ENCODE measurements at places on chromosomes 13 and 19.

- DNase-seq: no peak
These were observed 199.6 kb downstream of the KLF5 start for GRCh38 chr13:73258406-73258805.

DNA sequence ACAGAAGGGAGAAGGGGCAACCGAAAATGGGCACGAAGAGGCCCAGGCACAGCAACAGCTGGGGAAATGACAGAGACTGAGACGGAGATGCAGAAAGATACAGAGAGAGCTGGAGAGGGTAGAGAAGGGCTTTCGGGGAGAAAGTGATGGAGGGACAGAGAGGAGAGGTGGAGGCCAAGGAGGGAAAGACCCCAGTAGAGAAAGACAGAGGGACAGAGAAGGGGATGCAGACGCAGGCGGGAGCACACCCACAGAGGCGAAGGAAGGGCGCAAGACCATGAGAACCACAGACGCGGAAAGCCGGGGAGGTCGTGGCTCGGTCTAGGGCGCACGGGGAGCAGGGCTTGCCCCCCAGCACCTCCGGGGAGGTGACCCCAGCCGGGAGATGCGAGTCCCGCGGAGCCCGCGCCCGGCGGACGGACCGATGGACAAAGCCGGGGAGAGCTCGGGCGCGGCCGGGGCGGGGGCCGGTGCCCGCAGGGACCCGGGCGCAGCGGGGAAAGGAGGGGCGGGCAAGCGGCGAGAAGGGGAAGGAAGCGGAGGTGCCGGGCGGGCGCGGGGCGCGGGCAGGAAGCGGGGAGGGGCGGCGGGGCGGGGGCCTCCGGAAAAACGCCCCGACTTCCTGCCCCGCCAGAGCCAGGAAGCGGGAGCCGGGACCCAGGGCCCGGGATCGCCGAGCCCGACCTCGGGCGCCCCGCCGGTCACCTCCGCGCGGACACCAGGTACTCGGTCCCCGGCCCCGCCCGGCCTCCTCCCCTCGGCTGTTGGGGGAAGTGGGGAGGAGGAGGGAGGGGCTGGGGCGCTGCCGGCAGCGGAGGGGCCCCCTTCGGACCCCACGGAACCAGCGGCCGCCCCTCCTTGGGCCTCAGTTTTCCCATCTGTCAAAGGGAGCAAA, at the start of gene ARHGEF1:
Gene ARHGEF1 (plus strand): TSS at position 617 of the 895 bp plus-strand sequence. CDS start 4,899 bp downstream, outside the sequence.
- DNase-seq: no peak

- DNase-seq: peak; percentile 64
These were observed at the start of gene CELF5 for GRCh38 chr19:3224346-3225168. TSS of gene CELF5 (plus strand) at chr19:3224661. CDS start at chr19:3224740, 79 bp downstream.

- no peak for DNase-seq
These were observed 81.0 kb downstream of the NUFIP1 start for GRCh38 chr13:44908266-44908665.

- peak; percentile 85 for DNase-seq
These were observed 30.1 kb downstream of the PIP5K1C start for GRCh38 chr19:3669947-3670795.

DNA sequence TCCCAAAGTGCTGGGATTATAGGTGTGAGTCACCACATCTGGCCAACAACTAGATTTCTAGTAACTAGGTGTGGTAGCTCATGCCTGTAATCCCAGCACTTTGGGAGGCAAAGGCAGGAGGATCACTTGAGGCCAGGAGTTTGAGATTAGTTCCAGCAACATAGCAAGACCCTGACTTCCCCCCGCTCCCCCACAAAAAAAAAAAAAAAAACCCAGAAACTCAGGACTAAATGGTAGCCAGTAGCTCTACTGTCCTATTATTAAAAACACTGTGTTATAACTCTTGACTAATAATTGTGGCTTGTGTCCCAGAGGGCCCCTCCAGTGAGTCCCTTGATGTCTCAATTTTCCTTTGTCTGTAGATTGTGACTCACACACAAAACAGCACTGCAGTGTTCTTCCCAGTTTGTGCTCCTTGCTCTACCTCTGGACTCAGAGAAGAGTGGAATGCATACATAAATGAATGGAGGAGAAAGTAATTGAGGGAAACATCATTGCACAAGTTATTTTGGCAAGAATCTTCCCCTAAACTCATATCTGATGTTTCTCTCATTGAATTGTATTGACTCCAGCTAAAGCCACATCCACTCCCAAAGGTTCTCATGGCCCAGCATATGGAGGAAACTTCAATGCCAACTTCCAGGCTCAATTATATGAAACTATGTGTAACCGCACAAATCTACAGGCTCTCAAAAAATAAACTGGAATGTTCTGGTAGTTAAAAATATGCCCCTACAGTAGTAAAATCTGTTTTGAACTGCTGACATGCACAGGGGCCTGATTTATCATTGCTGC, 8.8 kb downstream of the TPT1 start:
- peak; percentile 83 for DNase-seq

- DNase-seq: no peak
These were observed 79.5 kb upstream of the ZNF835 start for GRCh38 chr19:56751078-56751489.

DNA sequence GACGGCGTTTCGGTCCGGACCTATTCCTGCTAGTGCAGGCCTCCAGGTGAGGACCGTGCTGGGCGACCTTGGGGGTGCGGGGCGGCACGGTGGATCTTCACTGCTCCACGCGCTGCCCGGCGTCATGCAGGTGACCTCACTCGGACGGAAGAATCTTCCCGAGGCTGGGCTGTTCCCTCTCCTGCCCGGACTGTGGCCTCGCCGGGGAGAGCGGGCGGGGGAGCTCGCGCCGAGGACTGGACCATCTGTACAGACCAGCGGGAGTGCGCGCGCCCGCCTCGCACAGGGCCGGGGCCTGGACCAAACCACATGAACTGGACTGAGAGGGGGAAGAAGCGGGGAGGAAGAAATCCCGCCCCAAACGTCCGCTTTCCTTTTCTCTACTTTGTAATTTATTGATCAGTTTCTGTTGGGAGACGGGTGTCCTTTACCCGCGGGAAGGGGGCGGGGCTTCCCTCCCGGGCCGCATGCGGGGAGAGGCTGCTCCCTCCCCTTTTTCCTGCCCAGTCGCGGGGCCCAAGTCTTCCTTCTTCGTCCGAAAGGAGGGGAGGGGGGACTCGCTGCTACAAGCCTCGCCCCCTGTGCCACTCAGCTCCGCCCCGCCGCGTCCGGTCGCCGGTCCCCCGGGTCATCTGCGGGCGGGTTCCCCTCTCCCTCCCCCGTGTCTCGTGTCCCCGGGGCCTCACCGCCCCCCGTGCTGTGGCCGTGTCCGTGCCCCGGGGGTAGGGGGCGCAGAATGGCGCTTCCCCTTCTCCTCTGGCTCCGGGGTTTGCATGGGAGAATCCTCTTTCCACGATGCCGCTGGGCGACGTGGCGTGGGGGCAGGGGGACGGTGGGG, 4.9 kb downstream of the HRC start:
- peak; percentile 94 for DNase-seq

GRCh38 chr13:36746051-36746450, 72.2 kb downstream of the SERTM1 start:
- no peak for DNase-seq

DNA sequence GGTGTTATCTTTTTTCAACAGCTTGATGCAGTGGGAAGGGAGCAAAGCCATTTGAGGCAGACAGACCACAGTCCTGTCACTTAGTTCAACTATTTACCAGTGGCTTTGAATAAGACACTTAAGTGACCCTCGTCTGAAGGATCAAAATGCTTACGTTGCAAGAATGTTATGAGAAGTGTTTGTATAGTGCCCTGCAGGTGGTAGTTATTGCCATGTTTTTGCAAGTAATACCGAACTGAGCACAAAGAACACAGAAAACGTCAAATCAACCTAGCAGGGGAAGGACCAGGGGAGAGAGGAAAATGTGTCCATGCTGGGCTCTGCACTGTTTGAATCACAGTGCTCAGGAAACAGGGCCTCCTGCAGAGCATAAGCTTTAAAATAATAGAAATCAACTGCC, 2.8 kb downstream of the SOHLH2 start:
- DNase-seq: no peak

DNA sequence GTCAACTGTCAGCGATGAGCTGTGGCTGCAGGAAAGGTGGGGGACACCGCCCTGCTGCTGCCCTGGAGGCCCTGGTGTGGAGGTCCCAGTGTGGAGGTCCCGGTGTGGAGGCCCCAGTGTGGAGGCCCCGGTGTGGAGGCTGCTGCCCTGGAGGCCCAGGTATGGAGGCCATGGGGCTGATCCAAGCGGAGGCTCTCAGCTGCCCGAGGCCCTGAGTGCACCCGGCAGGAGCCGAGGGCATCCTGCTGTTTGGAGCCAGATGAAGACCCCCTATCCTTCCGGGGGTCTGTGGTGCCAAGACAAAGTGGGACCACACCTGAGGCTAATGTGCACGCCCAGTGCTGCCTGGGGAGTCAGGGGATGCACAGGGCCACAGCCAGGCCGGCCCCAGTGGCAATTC, 210.4 kb upstream of the SOX1 start:
- peak; percentile 43 for DNase-seq

GRCh38 chr19:49408816-49409440, 14.3 kb downstream of the PTH2 start:
- DNase-seq: no peak

- DNase-seq: no peak
These were observed 3.1 kb upstream of the ZBTB45 start for GRCh38 chr19:58522709-58523108.

- DNase-seq: no peak
These were observed 65.9 kb upstream of the KLF12 start for GRCh38 chr13:74200081-74200480.

DNA sequence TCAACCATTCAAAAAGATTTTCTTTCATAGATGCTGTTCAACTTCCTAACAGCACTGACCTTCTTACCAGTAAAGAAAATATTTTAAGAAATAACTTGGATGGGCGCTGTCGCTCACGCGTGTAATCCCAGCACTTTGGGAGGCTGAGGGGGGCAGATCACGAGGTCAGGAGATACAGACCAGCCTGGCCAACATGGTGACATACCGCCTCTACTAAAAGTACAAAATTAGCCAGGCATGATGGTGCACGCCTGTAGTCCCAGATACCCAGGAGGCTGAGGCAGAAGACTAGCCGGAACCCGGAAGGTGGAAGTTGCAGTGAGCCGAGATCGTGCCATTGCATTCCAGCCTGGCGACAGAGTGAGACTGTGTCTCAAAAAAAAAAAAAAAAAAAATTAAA, 865.7 kb upstream of the SLC10A2 start:
- DNase-seq: no peak

- no peak for DNase-seq
These were observed 179.8 kb downstream of the RBM26 start for GRCh38 chr13:79226250-79226649.

All from islet precursor cell (in vitro differentiated cells).